HCT116 (cell line): ENCODE measurements at places on chromosomes 1 and 21.

- no peak for DNase-seq
Measured at GRCh38 chr1:40783001-40783905, at the start of gene KCNQ4. Gene KCNQ4 (plus strand): TSS chr1:40783787. CDS start chr1:40784094, 307 bp downstream.

GRCh38 chr1:169078163-169078883 is 28.2 kb upstream of the ATP1B1 start:
- no peak for DNase-seq

DNA sequence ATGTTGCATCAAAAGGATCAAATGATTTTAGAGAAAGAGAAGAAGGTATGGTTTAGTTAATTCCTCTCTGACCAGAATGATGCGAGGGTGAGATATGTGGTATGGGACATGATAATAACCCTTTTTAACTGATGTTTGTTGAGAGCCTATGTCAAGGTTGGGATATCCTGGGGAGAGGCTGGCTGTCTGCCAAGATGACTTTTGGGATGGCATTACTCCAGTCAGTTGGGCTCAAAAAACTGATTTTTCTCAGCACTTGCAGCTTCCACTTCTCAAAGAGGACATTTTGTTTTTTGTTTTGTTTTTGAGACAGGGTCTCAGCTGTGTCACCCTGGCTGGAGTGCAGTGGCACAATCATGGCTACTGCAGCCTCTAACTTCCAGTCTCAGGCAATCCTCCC is 17.7 kb upstream of the STX12 start:
- DNase-seq, result no peak

- DNase-seq, result no peak
Measured at GRCh38 chr1:94755675-94756074, 64.5 kb upstream of the SLC44A3 start.

- DNase-seq, result no peak
Measured at GRCh38 chr1:51750218-51750617, 128.3 kb downstream of the NRDC start.

DNA sequence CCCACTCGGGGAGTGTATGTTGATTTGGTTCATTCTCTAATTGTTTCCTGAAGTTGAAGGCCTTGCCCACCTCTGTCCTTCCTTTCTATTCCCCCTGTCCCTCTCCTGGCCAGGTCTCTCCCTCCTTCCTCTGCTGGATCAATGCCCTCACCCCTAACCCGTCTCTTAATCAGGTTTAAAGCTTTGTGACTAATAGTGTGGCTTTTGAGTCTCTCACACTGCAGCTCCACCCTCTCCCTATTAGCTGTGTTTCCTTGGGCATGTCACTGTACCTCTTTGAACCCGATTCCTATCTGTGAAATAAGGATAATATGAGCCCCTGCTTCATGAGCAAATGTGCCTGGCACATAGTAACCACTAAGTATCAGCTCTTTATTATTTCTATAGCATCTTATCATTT is 20.5 kb downstream of the AHDC1 start:
- DNase-seq, result no peak

- DNase-seq, result no peak
Measured at GRCh38 chr1:149993764-149994163, 16.8 kb downstream of the OTUD7B start.

GRCh38 chr1:205719762-205720161 is 30.2 kb downstream of the NUCKS1 start:
- DNase-seq, result no peak

DNA sequence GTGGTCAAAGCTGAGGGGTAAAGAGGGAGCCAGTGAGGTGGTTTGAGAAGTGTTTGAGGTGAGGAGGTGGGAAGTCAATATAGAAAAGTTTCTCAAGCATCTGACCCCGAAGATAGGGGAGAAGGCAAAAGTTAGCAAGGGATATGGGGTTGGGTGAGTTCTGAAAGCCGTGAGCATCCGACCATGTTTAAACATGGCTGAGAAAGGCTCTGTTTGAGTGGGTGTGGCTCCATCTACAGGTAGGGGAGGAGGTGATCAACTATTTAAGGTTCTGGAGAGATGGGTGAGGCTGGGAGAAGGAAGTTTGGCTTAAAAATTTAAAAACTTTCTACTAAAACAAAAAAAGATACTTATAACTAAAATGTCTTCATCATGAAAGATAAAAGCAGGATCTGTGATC is 273.8 kb downstream of the KCNJ6 start:
- peak; percentile 24 for DNase-seq

DNA sequence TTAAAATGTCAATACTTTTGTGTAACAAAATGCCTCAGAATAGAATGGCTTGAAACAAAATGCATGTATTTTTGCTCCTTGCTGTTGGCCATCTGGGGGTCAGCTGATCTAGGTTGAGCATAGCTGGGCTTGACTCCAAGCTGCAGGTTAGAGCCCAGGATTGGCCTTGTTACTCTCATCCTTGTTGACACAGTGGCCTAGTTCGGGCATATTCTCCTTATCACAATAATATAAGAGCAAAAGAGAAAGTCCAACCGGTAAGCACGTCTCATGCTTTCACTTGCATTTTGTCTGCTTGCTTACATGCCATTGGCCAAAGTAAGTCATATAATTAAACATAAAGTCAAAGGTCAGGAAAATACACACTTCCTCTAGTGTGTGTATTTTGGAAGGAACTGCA is 456.2 kb downstream of the KCNT2 start:
- DNase-seq, result no peak

- no peak for DNase-seq
Measured at GRCh38 chr1:183466781-183467180, 5.5 kb upstream of the SMG7 start.

- DNase-seq, result no peak
Measured at GRCh38 chr1:52102336-52103013, 39.4 kb upstream of the ZFYVE9 start.

GRCh38 chr1:29639156-29639736 is 402.9 kb downstream of the PTPRU start:
- DNase-seq, result peak; percentile 43

DNA sequence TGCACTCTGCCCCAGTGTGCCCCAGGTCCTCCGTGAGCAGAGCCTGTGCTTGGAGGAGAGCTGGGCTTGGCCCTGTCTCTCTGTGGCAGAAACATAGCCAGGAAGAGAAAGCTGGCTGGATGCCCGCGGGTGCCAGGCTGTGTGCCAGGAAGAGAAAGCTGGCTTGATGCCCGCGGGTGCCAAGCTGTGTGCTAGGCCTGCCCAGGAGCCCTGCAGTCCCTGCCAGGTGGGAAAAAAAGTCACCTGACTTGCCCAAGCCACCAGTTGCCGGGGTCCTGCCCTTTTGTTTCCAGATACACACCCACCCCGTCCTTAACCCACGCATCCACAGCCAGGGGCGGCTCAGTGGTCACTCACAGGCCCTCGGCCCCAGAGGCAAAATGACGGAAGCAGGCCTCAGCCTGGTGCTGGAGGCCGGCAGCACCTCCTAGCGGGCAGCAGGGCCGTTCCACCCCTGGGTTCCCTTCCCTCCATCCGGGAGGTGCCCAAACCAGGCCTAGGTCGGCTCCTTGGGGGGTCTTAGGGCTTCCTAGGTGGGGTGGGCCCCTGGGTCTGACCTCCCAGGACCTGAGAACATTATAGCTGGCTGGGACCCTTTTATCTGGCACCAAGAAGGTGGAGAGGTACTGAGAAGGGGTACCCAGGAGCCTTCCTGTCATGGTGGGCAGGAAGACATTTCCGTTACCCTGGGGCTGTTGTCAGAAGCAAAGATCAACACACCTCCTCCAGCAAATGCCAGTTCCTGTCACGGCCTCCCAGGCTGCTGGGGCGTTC is 9.1 kb downstream of the ITGB2 start:
- no peak for DNase-seq

DNA sequence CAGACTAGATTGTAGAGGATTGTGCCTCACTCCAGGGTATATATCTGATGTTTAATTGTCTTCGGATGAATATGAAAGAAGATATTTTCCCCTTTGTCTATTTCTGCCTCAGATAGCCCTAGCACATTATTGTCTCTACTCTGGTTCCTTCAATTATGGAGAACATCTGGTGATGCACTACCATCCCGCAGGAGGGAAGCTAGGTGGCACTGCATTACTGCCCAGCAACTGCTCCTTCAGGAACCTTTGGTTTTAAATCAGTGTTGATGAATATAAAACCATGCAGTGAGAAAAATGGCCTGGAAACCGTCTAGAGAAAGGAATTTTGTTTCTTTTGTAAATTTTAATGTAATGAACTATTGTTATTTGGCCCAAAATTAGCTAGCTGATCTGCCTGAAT is 68.5 kb downstream of the GPR88 start:
- peak; percentile 13 for DNase-seq

- DNase-seq, result peak; percentile 19
Measured at GRCh38 chr1:11337580-11338073, 64.6 kb downstream of the UBIAD1 start.

- no peak for DNase-seq
Measured at GRCh38 chr1:108881369-108881768, 4.6 kb downstream of the GPSM2 start.

DNA sequence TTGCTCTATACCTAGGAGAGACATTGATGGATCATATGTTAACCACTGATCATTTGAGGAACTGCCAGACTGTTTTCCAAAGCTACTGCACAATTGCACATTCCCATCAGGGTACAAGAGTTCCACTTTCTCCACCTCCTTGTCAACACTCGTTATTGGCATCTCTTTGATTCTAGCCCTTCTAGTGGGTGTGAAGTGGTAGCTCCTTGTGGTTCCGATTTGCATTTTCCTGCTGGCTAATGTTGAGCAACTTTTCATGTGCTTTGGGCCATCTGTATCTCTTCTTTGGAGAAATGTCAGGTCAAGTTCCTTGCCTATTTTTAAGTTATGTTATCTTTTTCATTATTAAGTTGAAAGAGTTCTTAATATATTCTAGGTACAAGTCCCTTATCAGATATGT is 90.1 kb downstream of the DMRTB1 start:
- no peak for DNase-seq

DNA sequence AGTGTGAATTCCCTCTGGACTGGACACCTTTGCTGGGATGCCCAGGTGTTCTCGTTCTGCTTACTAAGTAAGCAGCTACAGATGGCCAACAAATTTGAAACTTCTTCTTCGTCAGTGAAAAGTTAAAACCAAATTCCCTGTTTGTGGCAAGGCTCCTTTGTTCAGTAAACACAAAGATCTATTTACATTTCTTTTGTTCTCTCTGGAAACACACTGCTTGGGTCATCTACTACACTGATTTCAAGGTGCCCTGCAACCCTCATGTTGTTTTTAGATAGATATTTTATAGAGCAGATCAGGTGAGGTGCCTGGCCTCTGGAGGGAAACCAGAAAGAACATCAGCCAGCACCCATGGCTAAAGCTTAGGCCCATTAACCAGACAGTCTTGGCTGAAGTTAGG is 157.2 kb upstream of the UBE2U start:
- DNase-seq, result no peak

DNA sequence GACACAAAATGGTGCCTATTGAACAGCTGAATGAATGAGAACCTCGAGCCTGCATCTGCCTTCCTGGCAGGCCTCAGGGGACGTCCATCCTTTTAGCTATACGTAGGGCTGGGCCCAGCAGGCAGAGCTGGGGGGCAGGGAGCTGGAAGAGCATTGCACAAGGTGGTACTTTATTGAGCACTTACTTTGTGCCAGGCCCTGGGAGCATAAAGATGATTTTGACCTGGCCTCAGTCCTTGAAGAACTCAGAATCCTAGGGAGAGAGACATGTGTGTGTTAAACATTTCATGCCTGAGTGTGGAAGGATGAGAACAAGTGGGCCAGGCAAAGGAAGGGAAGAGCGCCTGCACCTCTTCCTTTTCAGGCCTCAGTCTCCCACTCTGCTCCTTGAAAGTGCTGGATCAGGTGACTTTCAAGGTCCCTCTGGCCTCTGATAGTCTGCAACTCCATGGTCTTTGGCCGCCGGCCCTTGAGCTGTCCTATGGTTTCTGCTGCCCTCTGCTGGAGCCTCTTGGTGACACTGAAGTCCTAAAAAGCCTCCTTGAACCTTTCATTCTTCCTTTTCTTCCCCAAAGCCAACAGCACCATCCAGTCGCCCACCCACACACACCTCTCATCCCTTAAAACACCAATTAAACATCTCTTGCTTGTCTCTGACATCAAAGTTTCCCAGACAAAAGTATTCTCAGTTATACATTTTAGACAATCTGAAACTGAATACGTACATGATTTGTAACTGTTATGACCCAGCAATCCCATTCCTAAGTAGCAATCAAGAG is 3.5 kb upstream of the PEAR1 start:
- DNase-seq, result peak; percentile 81

DNA sequence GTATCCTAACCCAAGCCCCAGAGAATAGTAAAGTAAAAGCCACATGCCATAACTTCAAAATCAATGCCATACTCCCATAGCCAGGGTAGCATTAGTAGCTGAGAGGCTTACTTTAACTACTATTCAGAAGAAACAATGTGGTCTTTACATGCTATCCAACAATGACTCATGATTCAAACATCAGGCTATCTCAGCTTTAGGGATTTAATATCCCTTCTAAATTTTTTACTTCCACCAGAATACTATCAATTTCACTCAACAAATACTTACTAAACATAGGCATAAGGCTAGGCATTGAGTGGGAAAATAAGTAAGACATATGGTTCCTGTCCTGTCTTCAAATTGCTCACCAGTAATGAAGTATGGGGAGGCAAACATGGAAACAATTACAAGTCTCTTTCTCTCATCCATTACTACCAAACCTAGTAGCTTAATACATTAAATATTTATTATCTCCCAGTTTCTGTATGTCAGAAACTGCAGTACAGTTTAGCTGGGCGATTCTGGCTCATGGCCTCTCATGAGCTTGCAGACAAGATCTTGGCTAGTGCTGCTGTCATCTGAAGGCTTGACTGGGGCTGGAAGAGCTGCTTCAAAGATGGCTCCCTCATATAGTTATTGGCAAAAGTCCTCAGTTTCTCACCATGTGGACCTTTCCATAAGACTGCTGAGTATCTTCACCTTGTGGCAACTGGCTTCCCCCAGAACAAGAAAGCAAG is 30.7 kb downstream of the EVI5 start:
- DNase-seq, result no peak

DNA sequence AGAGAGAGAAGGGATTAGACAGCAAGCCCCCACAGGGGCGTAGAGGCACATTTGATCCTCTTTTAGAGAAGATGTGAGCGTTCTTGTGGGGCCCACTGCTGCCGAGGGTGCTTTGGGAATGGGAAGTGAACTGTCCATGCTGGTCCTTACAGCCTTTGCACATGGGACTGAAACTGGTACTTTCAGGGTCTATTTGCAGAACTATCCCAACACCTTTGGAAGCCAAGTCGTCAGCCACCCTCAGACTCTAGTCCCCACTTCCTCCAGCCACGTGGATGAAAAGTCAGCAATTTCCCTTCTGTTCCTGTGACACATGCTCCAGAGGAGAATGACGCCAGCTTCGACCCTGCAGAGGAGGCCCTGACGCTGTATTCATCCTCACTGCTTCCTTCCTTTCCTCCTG is 2.6 kb upstream of the RAB7B start:
- no peak for DNase-seq

- DNase-seq, result no peak
Measured at GRCh38 chr1:28256197-28256827, 3.0 kb upstream of the SESN2 start.
